Natural killer cell treated with Interleukin-12 subunit alpha and Interleukin-12 subunit beta and Interleukin-15 and Interleukin-18, amount 100 ng/mL, for 72 hours (primary cell): ENCODE measurements at places on chromosomes 6 and 20.
A peak's percentile ranks its signal among the peaks of the same experiment; 100 is the strongest.

- DNase-seq: no peak
Observed at GRCh38 chr6:41174610-41175009, 11.7 kb upstream of the TREM2 start.

- DNase-seq: no peak
Observed at GRCh38 chr6:165456286-165456685, 146.9 kb upstream of the C6orf118 start.

GRCh38 chr6:142551274-142551811 is 249.5 kb downstream of the ADGRG6 start:
- no peak for DNase-seq

GRCh38 chr6:127460465-127460864 is 1.3 kb upstream of the KIAA0408 start:
- no peak for DNase-seq

DNA sequence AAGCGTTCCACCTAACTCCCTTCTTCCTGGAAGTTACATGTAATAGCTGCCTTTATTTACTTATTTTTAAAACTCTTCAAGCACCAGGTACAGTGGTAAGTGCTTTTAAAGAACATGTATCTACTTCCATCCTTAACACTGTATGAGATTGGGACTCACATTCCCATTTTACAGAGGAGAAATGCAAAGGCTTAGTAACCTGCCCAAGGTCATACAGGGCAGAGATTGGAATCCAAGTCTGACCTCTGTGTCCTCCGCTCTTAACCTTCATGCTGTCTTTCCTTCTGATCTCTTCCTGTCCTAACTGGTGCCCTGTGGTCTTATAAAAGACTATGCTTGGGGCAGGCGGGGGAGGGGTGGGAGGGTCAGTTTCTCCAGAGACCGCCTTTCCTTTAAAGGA is 1.6 kb downstream of the B4GALT5 start:
- no peak for DNase-seq

DNA sequence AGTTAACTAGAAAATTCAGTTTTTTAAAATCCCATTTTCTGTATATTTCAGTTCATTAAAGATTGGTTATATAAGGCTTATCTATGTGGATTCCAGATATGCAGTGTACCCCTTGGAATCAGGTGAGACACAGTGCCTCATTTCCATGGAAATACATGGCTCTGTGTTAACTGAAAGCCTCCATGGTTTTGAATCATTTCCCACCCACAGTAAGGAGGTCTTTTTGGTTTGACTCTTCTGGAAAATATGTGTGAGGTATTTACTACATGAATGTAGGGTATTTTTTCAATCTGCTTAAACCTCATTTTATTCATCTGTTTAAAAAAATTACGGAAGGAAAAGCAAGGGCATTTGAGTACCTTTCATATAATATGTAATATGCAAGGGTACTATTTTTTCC is 25.5 kb downstream of the RNF144B start:
- DNase-seq: no peak

DNA sequence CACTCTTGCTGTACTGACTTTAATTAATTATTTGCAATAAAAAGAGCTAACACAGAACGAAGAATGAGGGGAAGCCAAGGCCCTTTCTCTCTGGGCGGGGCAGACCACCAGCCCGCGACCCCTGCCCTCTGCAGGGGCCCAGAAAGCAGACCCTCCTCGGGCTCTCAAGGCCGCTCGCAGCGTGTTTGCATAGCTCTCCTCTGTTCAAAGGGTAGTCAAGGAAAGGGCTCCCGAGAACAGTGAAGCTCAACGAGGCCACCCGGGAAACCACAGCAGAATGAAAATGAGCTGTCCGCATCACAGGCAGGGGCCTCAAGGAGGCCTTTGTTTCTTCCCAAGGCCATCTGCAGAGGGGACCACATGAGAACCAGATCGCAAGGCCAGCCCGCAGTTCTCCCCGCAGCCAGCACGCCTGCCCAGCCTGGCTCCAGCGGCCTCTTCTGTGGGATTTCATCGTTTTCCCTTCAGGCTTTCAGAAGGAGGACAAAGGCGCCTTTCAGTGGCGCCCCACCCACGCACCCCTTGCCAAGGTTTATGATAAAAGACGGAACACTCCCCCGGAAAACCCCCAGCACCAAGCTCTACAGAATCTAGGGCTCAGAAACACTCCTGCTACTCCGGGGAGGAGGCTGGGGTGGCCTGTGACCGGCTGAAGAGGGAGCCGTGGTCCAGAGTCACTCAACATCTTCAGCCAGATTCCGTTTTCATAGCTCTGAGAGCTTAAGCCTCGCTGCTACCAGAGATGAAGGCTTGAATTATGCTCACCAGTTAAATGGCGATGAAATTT is 25.3 kb downstream of the ACSS1 start:
- no peak for DNase-seq

- no peak for DNase-seq
Observed at GRCh38 chr6:36924131-36924530, 30.4 kb upstream of the PI16 start.

- DNase-seq: no peak
Observed at GRCh38 chr6:163438940-163439335, 24.4 kb downstream of the QKI start.

DNA sequence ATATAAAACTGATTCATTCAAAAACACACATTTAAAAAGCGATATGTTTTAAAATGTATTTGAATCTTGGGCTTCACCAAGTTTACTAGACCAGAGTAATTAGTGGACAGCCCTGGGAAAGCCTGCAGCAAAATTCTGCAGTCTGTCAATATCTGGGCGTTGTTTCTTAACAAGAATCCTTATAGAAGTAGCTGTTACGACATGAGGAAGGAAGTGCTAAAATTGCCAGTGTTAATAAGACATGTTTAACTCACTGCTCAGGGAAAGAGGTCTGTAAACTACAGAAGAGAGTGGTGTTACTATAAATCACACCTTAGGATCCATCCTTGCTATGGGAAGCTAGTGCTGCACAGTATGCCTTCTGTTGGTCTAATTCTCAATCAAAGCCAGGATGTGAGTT is 120.6 kb downstream of the TBX18 start:
- DNase-seq: no peak

- DNase-seq: no peak
Observed at GRCh38 chr20:31839782-31840487, 5.5 kb downstream of the FOXS1 start.

DNA sequence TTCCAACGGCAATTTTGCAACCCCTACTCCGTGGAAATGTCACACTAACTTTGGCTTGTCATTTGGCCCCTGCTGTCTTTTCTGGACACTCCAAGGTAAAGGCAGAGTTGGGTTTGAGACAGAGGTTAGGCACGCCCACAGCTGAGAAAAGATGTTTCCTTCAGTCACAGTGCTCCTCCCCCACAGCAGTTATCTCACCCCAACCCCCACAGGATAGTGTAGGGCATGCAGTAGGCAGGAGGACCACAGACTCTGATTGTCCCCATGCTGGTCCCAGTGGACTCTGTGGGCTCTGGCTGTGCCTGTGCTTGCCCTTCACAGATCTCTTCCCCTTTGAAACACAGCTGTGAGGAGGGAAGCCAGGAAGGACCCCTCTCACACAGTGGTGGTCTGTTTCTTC is 124.0 kb upstream of the CARMIL1 start:
- no peak for DNase-seq

- DNase-seq: no peak
Observed at GRCh38 chr6:139204978-139205377, 70.1 kb downstream of the HECA start.

DNA sequence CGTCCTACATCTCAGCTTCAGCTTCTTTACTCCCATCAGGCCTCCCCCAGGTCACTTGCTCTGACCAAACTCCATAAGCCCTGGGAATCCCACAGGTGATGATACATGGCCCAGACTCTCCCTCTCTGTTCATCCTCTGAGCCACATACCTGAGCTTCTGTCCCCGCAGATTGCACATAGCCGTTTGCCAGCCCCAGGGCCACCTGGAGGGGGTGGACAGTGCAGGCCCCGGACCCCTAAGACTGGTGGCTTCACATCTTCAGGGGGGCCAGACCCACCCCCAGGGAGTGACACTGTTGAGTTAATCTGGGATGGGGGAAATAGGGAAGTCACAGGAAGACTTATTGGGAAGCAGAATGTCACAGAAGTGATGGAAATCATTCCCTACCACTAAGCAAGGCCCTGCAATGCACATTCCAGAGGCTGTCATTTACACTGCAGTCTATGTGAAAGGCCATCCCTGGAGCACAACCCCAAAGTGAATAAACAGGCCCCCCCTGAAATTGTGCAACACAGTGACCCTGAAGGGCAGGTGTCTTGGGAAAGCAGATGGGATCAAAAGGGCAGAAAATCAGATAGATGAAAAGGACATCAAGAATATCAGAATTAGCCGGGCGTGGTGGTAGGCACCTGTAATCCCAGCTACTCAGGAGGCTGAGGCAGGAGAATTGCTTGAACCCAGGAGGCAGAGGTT is 2.2 kb downstream of the RXRB start:
- DNase-seq: peak; percentile 55

- no peak for DNase-seq
Observed at GRCh38 chr6:75268121-75268987, 16.2 kb downstream of the TMEM30A start.

GRCh38 chr6:13075141-13075845 is 253.0 kb downstream of the TBC1D7 start:
- no peak for DNase-seq

DNA sequence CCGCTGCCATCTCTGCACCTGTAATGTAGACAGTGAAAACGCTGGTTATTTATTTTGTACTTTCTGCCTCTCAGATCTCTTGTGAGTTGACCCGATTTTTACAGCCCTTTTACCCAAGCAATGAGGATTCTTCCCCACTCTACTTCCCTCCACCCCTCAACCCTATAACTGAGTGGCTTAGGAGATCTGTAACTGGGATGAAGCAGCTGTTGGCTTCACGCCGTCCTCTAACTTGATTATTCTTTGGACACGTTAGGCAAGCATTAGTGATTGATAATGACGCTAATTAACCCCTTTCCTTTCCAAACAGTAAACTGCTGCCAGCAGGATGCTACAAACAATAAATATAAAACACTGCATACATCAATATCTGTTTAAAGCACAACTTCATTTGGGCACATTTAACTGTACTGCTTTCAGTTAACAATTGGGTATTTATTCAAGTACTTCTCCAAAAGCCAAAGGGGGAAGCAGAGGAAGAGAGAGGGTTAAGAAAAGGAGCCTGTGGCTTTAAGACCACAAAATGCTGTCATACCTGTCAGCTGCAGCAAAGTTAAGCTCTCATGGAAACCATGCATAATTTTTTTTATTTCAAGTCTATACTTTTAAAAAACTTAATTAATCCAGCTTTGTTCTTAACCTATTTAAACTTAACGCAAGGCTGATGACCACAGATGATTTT is 21.2 kb downstream of the TFAP2A start:
- no peak for DNase-seq

DNA sequence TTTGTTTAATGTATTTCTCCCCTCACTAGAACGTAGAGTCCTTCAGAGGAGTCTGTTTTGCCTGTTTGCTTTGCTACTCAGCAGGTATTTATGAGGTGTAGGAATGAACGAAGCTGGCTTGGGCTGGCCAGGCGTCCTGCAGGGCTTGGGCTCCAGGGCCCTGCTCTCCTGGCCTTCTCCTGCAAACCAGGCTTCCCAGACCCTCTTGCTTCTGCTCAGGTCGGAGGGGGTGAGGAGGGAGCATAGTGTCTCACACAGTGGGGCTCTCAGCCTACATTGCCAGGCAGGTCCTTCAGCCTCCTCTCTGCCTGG is 24.6 kb upstream of the MLN start:
- no peak for DNase-seq

DNA sequence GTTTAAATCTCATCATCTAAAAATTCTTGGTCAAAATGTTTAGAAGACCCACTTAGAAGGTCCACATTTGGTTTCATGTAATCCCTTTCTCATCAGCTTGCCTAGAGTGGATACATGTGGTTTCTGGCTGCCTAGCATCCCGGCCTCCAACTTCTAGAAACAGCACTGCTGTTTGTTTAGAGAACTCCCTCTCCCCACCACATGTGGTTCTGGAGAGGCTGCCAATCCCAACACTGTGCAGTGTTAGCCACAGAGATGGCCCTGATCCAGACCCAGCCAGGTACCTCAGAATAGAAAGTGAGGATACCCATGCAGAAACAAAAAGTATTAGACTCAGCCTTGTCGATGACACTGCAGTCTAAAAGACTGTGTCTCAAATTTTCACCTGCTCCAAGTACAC is 241.8 kb downstream of the BCKDHB start:
- DNase-seq: no peak

GRCh38 chr20:62817975-62818591 is 1.2 kb downstream of the COL9A3 start:
- DNase-seq: no peak

- no peak for DNase-seq
Observed at GRCh38 chr20:44182135-44182765, 4.7 kb downstream of the JPH2 start.

DNA sequence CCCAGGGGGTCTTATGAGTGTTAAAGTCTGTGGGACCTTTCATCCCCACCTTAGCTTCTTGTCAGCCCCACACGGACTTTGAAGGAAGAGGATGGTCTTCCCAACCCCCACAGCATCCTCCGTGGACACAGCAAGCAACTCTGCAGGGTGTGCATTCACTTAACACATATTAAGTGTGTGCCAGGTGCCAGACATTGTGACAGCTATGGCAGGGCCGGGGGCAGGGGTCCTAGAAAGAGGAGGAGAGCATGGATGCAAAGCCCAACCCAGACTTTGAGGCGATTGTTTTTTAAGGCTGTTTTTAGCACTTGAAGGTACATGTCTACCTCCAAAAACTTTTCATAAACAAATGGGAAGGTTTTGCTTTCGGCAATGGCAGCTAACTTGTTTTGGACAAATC is 121.6 kb upstream of the KCNG1 start:
- DNase-seq: no peak

- no peak for DNase-seq
Observed at GRCh38 chr6:169935861-169936260, 184.4 kb downstream of the ERMARD start.

DNA sequence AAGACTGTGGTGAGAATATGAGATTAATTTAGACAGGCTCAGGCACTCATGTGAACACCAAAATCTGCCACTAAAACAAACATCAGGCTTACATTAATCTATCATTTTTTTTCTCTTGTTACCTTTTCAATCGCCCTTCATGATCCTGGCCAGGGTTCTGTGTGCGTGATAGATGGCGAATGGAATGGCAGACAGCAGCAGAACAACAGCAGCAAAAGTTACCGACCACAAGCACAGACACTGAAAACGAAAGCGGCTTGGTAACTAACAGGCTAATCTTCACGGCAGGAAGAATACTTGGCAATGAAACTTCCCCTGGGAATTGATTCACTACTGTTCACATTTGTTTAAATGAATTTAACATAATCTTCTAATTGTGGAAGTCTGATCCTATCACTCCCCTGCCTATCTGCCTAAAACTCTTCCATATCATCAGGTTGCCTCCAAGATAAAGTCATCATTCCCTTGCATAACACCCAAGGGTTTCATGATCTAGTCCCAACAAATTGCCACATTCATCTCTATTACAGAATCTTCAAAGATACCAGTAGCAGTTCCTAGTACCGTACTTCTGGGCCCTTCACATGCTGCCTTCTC is 28.7 kb downstream of the PTPRK start:
- no peak for DNase-seq

DNA sequence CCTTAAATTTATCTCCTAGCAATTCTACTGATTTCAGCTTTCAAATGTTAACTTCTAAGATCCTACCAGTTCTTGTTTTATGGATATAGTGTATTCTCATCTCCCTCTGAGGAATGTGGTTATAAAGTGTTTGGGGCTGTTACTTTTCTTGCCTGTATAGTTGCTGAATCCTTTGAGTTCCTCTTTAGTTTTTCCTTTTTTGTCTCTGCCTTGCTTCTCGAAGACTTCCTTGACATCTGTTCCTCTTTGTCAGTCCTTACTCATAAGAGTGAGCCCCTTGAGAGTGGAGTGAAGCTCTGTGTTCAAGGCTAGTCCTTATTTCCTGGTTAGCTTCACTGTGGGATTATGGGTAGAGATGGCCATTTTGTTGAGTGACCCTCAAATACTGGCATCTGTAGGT is 84.6 kb downstream of the ELOVL4 start:
- DNase-seq: no peak
